Placental pericyte (primary cell): ENCODE measurements at places on chromosomes 12 and 14. TPM values are rescaled to one million over a fixed set of nuclear protein-coding genes. Genes with fewer than 3 reads are reported as not detected.

Gene CACNA2D4
- 0.22 and 2.3 TPM in 2 replicates for total RNA-seq

Gene SRGAP1
- total RNA-seq: 18.9 and 19.9 TPM in 2 replicates

Gene STYK1
- 0.14 TPM in 1 of 2 replicates, not detected in the other for total RNA-seq

Gene RNASE7
- total RNA-seq: not detected in 2 replicates
